ENCODE measurements at places on chromosomes 5 and 9.

- no peak for DNase-seq
These were observed 2.1 kb upstream of the GABRB2 start for GRCh38 chr5:161548487-161549094.

- DNase-seq = peak; percentile 40
These were observed 81.2 kb downstream of the ZNF618 start for GRCh38 chr9:113957351-113957750.

GRCh38 chr5:10442576-10442975 is 897 bp downstream of the ROPN1L start:
- DNase-seq = no peak

GRCh38 chr5:89930591-89931392 is 478.8 kb downstream of the CETN3 start:
- DNase-seq = no peak

DNA sequence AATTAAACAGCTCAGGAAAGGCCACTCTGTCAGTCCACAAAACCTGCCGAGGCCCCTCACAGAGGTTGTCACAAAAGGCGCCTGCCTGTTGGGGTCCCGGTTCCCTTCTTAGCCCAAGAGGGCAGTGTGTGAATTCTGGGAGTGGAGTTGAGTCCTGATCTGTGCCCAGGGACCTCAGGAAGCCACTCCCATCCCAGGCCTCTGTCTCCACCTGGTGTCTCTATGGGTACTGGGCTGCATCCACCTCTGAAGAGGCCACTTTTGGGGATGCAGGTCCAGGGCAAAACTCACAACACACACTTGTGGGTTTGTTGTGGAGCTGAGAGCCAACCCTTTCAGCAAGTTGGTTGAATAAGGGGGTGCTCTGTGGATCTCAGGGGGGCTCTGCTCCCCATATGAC is 74.3 kb upstream of the STXBP1 start:
- DNase-seq = no peak

GRCh38 chr5:1118231-1118698 is 6.4 kb upstream of the SLC12A7 start:
- no peak for DNase-seq

- DNase-seq = no peak
These were observed 22.4 kb downstream of the ZDHHC11B start for GRCh38 chr5:761854-762710.

DNA sequence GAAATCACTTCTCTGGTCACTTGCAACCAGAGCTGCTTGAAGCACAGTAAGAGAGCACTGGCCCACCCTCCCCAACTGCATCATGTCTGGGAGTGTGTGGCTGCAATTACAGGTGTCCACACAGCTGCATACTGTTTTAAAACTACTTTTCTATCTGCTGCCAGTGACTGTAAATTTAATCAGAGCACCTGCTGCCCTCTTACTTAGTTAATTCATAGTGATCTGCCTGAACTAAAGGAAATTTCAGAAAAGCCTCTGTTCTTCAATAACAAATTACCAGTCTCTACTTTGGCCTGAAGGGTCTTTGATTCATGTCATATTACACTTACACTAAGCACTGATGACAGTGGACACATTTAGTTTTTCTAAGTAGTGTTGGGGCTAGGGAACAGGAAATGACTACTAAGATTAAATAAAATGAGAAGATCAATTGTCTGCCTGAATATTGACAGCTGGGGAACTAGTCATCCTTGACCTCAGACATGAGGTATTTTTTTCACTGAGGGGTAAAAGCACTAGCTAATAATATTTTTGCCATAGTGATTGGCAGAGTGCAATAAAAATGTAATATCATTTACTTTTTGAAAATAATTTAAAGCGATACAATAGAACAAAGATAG is 788.9 kb upstream of the GRAMD2B start:
- no peak for DNase-seq

DNA sequence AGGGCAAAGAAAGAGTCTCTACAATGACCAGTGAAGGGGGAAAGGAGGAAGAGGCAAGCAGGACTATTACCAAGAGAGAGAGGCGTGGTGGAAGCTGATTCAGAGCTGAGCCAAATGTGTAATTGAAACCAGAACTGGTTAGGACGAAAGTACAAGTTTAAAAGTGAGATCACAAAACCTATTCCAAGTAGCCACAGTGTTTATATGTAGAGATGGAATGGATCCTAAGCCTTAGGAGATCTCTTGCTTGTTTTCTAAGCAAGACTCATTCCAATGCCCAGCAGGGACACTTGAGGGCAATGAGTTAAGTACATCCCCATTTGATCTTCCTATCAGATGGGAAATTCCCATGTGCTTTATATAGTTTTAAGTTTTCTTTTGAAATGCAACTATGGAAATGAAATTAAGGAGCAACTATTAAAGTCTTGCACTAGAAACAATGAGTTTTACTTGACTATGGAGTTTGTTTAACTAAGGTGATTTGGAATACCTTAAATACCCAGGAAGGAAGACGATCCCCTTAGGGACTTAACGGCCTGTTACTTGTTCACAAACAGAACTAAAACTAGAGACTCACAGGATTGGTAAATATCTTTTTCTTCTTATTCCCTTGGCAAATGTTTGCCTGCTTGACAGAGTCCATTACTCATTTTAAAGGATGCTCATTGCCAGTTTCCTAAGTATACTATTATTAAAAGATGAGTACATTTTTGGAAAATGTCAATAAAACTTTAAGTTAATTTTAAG is 51.1 kb upstream of the SNX2 start:
- peak; percentile 1 for DNase-seq

GRCh38 chr5:128920345-128921215 is 44.7 kb upstream of the SLC27A6 start:
- no peak for DNase-seq

DNA sequence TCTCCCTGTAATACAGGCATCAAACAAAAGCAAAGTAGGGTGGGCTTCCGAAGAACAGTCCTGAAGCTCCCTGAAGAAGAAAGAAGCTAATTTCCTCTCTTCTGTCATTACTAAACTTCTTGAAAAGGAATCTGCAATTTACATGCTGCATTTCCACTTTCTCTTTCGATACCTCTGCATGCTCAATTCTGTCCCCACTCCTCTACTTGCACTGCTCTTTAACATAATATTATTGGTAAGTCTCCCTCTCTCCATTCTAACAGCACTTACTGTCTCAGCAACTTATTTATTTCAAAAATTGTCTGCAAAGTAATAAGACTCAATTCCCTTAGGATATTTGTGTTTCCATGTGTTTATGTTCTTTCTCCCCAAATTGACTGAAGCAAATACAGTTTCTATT is 3.9 kb upstream of the PLPP1 start:
- no peak for DNase-seq

DNA sequence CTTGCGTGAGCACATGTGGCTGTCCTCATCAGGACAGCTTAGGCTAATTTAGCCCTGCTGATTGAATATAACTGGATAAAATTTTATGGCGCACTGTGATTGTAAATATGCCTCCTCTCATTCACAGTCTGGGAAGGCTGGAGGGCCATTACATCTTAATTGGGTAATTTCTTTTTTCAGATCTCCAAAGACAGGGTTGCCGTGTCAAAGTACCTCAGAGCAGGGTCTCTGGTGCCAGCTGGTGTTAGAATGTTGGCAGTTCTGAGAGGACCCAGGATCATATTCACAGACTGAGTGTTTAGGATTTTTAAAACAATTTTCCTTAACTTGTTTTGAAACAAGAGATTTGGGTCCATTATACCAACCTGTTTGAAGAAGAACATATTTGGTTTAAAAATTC is 455.7 kb upstream of the TLE4 start:
- no peak for DNase-seq

GRCh38 chr5:178126556-178126955 is 4.3 kb upstream of the RMND5B start:
- peak; percentile 64 for DNase-seq

DNA sequence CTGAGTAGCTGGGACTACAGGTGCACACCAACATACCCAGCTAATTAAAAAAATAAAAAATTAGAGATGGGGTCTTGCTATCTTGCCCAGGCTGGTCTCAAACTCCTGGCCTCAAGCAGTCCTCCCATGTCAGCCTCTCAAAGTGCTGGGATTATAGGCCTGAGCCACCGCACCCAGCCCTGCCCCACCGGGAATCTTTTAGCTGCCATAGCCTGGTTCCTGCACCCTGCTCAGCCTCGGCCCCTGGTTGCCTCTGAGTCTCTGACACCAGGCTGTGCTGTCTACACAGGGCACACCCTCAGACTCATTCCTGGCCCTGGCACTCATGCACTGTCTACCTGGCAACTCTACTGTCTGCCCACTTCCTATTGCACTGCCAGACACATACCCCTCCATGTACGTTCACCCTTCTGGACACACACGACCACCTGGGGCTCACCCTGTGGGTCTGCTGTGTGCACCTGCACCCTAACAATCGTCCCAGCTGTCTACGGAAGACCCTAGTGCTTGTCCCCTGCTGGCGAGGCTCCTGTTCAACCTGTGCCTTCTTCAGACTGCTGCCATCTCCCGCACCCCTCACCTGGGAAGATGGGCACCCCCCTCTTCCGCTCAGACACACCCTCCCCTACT is 1.4 kb downstream of the PROP1 start:
- DNase-seq = no peak

- DNase-seq = no peak
These were observed 97.1 kb upstream of the CDH6 start for GRCh38 chr5:31096238-31096865.

DNA sequence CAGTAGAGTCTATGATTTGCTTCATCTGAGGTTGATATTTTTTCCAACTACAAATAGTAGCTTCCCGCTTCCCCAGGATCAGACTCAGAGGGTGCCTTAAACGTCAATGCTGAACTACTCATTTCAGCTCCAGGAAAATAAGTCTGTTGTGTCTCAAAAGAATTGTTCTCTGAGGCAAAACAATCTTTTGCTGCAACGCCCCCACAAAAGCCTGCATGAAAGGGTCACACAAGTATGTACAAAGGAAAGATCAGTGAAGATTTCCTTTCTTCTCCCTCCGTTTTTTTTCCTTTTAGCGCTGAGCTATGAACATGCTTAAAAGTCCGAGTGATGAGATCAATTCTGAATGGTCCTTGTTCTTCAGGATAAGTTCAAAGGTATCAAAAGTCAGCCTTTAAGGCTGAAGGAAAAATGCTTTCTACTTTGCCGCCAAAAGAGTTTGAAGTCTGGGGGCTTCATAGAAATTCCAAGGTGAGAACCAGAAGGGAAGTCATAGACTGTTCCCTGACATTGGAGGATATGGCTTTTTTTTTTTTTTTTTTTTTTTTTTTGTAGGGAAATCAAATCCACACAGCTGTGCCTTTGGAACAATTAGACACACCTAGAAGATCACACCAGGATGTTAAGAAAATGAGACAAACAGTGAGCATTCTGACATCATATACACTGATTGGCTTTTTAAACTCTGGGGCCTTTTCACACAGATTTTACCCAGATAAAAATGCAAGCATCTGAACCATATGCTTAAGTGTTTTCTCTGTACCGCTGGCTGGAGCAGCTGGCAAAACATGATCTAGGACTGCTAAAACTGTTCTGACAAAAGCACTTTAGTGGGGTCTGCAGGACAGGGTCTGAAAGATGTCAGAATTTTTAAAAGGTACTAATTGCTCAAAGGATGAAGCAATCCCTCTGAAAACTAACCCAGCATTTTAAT is 329.3 kb downstream of the ENC1 start:
- DNase-seq = no peak

GRCh38 chr9:125428060-125428901 is 166.7 kb downstream of the GAPVD1 start:
- no peak for DNase-seq

DNA sequence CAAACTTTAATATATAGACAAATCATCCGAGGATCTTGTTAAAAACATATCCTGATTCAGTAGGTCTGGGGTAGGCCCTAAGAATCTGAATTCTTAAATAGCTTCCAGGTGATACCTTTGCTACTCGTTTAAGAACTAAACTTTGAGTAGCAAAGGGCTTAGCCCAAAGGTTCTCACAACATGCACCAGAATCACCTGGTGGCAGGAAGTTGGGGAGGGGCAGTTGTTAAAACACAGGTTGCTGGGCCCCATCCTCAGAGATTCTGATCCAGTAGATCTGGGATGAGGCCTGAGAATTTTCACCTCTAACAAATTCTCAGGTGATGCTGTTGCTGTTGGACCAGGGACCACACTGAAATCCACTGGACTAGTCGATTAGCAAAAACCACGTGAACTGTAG is 20.0 kb upstream of the RGMB start:
- no peak for DNase-seq

DNA sequence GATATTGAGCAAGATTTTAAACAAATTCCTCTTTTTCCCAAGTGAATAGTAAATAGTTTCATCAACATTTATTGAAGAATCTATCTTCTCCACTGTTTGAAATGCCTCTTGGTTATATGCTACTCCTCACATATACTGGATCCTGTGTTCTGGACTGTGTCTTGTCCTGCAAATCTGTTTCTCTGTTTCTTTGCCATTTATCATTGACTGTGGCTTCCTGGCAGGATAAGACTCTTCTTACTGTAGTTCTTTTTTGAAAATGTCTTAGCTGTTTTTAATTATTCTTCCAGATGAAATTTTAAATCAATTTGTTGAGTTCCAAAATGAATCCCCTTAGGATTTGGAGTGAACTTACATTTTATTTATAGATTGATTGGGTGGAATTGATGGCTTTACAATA is 27.8 kb downstream of the RALGPS1 start:
- no peak for DNase-seq

DNA sequence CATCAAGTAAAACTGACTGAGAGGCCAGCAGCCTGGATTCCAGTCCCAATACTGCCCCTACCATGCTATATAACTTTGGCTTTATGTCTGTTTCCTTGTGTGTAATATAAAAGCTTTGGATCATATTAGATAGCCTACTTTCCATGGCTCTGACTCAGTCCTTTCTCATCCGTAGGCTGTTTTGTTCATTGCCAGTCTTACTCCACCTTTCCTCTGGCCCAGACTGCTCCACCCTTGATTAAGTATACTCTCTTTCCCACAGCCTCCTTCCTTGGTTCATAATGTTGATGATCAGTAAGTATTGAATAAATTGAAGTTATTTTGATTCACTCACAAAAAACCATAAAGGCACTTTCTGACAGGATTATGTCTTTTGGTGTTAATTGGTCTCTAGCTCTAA is 1.5 kb upstream of the MRPS30 start:
- no peak for DNase-seq

GRCh38 chr5:149682532-149683075 is 47.5 kb upstream of the PPARGC1B start:
- DNase-seq = no peak

DNA sequence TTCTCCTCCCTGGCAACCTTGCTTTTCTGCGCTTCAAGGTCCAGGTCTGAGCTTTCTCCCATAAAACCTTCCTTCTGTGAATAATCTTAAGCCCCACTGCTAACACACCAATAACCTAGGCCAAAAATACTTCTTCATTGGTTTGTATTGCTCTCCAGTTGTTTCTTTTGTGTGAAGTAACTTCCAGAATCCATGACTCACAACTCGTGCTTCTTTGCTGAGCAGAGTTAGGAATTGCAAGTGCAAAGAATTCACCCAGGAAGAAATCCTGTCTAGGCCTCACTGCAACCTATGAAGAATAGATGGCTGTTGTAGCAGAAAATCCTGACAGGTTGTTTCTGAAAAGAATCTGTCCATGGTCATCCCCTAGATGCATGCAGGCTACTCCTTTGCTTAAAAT is 295.7 kb downstream of the MED10 start:
- DNase-seq = no peak
